Ascending aorta (tissue), 2 donors: ENCODE measurements at places on chromosomes 3 and 15. TPM values are rescaled to one million over a fixed set of nuclear protein-coding genes. Genes with fewer than 3 reads are reported as not detected.

Gene DAPK2
- total RNA-seq = 2.4 TPM

DNA sequence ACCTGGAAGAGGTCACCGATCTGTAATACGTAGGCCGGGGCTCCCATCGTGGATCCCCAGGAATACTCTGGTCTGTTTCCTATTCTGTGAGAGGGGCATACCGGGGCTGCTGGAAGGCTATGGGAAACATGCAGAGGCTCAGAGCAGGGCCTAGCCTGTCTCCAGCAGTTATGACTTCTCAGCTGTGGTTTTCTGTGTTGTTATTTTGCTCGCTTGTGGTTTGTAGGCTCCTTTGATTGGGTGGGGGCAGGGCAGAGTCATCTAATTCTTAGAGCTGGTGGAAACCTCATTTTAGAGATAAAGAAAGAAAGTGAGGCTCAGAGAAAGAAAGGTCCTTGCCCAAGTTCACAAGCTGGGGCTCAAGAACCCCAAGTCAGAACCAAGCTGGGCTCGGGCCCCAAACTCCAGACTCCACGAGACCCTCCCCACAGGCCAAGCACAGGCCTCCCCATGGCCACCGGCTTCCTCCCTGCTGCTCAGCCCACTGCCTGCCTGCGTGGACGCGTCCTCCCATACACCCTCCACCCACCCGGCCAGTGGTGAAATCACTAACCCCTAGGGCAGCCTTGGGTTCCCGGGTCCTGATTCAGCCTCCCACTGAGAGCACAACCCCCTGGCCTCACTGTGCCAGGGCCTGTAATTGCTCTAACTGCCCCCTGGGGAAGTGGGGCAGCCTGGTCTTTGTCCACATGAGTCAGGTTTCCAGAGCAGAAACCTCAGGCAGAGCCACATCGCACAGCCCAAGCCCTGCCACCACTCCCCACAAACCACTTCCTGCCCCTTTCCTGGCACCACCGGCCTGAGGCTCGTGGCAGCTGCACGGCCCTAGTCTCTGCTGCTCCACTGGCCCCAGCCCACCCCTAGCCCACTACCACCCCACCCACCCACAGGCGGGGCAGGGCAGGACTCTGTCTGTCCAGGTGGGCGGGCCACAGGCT lies 270.8 kb downstream of the UACA start:
- DNase-seq = no peak
- no peaks in the 10 kb centered on the region for H3K4me1 ChIP-seq
- no peaks in the 10 kb centered on the region for H3K36me3 ChIP-seq

GRCh38 chr15:71187078-71187477 lies 71.8 kb downstream of the THSD4 start:
- no peaks in the 10 kb centered on the region for H3K4me1 ChIP-seq
- H3K36me3 ChIP-seq = no peaks in the 10 kb centered on the region
- no peak overlapping the region for H3K27ac ChIP-seq
- H3K27me3 ChIP-seq = no peaks in the 10 kb centered on the region
- no peak for DNase-seq
- no peak overlapping the region for H3K4me3 ChIP-seq

Gene CCR9
- total RNA-seq = not detected

DNA sequence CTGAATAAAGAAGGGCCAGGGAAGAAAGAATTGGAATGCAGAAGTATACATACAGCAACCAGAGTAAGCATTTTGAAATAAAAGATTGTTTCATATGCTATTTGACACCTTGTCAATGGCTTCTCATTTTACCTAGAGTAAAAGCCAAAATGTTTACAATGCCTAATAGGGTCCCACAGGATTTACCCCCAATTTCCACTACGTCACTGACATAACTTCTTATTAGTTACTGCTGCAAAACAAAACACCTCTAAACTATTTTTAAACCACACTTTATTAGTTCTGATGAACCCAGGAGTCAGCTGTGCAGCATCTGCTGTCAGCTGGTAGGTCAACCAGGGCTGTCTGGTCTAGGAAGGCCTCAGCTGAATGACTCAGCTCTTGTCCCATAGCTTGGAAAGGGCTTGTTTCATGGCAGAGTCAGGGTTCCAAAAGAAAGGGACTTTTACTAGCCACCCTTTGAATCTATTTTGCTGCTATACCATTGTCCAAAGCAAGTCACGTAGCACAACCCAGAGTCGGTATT lies 945.1 kb downstream of the EPHA3 start:
- H3K27ac ChIP-seq = no peak overlapping the region
- H3K4me3 ChIP-seq = no peak overlapping the region
- H3K27me3 ChIP-seq = no peaks in the 10 kb centered on the region
- H3K4me1 ChIP-seq = no peaks in the 10 kb centered on the region
- no peak for DNase-seq
- H3K36me3 ChIP-seq = no peaks in the 10 kb centered on the region

DNA sequence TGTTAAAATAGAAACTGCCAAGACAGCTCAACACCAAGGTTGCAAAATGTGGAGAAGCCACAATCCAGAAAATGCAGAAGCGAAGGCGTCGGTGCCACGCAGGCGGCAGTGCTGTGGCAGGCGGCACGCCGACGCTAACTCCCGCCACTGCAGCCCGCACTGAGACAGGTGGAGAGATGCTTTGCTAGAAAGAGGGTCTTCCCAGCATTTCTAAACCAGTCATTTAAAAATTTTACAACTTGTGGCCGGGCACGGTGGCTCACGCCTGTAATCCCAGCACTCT lies 23.2 kb downstream of the CYFIP1 start:
- H3K27me3 ChIP-seq = no peaks in the 10 kb centered on the region
- no peak overlapping the region for H3K4me3 ChIP-seq
- H3K27ac ChIP-seq = peak overlapping the region; percentile 69
- H3K36me3 ChIP-seq = no peaks in the 10 kb centered on the region

Gene PDZRN3
- 71.9 TPM for total RNA-seq

Gene EAF2
- 2.4 TPM for total RNA-seq

GRCh38 chr3:48623851-48624547 lies 2.4 kb upstream of the TMEM89 start:
- H3K27me3 ChIP-seq = no peaks in the 10 kb centered on the region
- H3K4me3 ChIP-seq = no peak overlapping the region
- DNase-seq = no peak
- H3K36me3 ChIP-seq = peaks cover 43% of the 10 kb centered on the region
- peaks cover 20% of the 10 kb centered on the region for H3K4me1 ChIP-seq
